ENCODE measurements at places on chromosomes 3 and 15. TPM values are rescaled to one million over a fixed set of nuclear protein-coding genes. Genes with fewer than 3 reads are reported as not detected.

Gene ADGRG7
- not detected for total RNA-seq

Gene PATL2
- total RNA-seq: 6.8 TPM

Gene CLDN18
- total RNA-seq: 13.2 TPM

Gene FBXO40
- 146 TPM for total RNA-seq

Gene NDN
- 38.9 TPM for total RNA-seq

Gene HRG
- total RNA-seq: 0.16 TPM

Gene ZNF80
- not detected for total RNA-seq

Gene WHAMM
- total RNA-seq: 6.3 TPM

Gene SH2D7
- total RNA-seq: not detected

Gene GPR149
- total RNA-seq: not detected

Gene CFAP100
- not detected for total RNA-seq

Gene SI
- not detected for total RNA-seq

Gene CSTA
- 3.8 TPM for total RNA-seq

Gene ROBO1
- 18.7 TPM for total RNA-seq

Gene FANCD2
- 1.8 TPM for total RNA-seq

Gene RBP2
- total RNA-seq: not detected

Gene ESYT3
- total RNA-seq: 0.52 TPM

Gene IGSF11
- total RNA-seq: 2.2 TPM

Gene GPR156
- total RNA-seq: 0.21 TPM

Gene OXTR
- 0.59 TPM for total RNA-seq

Gene TIGIT
- total RNA-seq: not detected

Gene TRPM1
- total RNA-seq: 0.24 TPM
